HFFc6 (cell line): ENCODE measurements at places on chromosomes 7 and 10. TPM values are rescaled to one million over a fixed set of nuclear protein-coding genes. Genes with fewer than 3 reads are reported as not detected.

The SCIN gene
- 0.93 to 49.9 TPM (median 1.9 TPM) in 3 replicates for total RNA-seq

DNA sequence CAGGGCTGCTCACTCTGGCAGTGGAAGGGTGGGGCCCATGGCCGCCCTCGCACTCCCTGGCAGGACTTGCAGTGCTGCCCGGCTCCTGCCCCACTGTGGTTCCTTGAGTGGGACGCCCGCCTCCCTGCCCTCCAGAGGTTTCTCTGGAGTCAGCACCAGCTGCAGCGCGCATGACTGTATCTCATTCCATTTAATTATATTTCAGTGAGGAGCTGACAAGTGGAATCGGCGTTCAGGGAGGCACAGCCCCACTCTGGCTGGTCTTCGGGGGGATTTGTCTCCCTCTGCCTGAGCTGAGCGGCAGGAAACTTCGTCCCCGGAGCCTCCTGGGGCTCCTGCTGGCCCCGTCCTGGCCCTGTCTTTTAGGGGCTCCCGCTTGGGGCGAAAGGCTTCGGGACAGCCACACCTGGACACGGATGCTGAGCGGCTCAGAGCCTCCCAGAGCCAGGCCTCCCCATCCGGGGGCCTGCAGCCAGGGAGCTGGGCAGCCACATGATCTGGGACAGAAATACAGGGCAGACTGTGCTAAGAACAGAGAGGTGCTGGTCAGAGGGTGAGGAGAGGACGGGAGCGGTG, 75.3 kb upstream of the NKX6-2 start:
- DNase-seq = no peak

DNA sequence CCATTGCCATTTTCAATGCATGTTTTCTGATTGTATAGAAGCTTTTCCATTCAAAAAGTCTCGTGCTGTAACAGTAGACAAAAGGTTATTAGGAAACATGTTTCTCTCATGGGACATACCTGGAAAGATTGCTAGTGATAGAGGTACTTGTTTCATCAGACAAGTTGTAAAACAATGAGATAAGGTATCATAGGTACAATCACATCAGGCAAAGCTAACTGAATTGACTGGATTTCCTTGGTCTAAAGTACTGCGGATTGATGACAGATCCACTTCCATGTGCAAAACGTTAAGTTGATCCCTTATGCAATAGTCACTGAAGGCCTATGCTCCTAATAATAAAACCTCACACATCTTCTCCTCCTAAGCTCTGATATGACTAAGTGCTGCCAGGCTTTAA, 6.5 kb upstream of the RNF32 start:
- no peak for DNase-seq

- DNase-seq = peak; percentile 83
These were observed 2.4 kb upstream of the UBE3C start for GRCh38 chr7:157136372-157136771.

DNA sequence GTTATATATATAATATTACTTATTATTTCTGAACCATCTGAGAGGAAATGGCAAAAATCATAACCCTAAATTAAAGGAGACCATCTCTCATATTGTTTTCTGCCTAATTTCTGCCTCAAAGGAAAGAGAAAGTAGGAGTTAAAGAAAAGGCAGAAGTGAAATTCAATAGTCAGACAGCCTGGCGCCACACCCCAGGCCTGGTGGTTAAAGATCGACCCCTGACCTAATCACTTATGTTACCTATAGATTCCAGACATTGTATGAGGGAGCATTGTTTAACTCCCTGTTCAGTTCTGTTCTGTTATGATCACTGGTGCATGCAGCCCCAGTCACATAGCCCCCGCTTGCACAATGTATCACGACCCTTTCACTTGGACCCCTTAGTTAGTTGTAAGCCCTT, 24.9 kb upstream of the CHST3 start:
- DNase-seq = no peak
